ENCODE measurements at places on chromosomes 1 and 21.

DNA sequence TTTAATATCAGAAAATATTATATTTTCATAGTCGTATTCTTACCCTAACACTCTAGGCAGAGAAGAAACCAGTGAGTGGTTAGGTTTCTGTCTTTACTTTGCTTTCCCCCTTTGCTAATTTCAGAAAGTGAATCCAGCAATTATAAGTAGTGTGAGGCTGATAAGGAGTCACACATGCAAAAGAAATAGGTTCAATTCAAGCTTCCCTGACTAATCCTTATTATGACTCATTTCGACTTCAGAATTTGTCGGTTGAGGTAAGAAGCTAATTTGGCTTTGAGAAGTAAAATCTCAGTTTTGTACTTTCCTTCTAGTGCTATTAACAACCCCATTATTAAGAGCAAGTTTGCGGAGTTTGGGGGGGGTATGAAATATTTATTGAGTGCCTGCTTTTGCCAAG is 22.4 kb downstream of the ESRRG start:
- no peak for DNase-seq

GRCh38 chr1:174165471-174166137 is 6.3 kb downstream of the RABGAP1L start:
- DNase-seq = no peak

DNA sequence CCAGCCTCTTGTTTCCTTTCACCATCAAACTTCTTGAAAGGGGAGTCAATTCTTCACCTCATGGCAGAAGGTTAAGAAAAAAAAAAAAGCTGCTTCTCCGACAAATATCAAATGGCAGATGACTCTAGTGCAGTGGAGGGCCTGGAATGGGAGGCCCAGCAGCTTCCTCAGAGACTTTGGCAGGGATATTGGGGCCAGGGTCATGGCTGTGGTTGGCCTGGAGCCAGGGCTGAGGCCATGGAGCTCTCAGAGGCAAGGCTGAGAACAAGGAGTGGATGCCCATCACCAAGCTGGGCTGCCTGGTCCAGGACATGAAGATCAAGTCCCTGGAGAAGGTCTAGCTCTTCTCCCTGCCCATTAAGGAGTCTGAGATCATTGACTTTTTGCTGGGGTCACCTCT is 18.7 kb downstream of the MTF1 start:
- DNase-seq = no peak

DNA sequence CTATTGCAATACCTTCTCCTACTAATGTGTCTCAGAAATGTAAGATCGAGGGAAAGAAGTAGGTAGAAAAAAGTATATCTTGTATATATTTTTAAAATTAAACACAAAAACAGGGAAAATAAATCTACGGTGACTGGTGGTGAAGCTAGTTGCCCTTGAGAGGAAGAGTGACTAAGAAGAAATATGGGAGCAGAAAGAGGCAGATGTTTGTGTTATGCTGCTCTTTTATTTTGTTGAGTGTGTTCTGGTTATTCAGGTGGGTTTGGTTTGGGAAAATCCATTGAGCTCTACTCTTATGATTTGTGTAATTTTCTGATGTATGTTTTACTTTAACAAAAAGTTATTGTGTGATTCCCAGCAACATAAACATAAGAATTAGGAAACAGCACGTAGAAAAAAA is 444.9 kb upstream of the B3GALT2 start:
- no peak for DNase-seq

- DNase-seq = no peak
Measured at GRCh38 chr21:39176271-39176709, 7.0 kb downstream of the PSMG1 start.

All from immature natural killer cell (primary cell).